Urinary bladder (tissue), 4 donors: ENCODE measurements at places on chromosomes 6 and 20. TPM values are rescaled to one million over a fixed set of nuclear protein-coding genes. Genes with fewer than 3 reads are reported as not detected.

Gene ADGRF5
- total RNA-seq = 41.3 TPM

Gene ENPP1
- 45.3 TPM for total RNA-seq

Gene CDYL
- total RNA-seq = 38.2 TPM

Gene SYNJ2
- 14.3 TPM for total RNA-seq

Gene LPIN3
- total RNA-seq = 4.7 TPM

Gene TBXT
- total RNA-seq = not detected

Gene CGA
- total RNA-seq = not detected
